ENCODE measurements at places on chromosomes 16 and 17.

GRCh38 chr17:303168-303567, 49.4 kb downstream of the RPH3AL start:
- no peak for DNase-seq

DNA sequence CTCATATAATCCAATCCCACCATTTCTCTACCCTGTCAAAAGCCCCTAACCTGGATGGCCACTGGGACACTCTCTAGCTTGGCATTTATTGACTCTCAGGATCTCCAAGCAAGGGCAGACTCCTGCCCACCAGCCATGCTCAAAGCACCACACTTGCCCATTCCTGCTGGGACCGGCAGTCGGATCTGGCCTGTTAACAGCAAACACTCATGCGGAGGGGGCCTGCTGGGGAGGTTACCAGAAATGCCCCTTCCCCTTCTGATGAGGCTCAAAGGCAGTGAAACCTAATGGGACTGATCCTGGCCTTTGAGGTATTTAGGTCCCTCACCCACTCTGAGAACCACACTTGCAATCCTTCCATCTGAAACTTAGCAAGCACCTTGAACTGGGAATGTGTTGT, 6.5 kb upstream of the CCL1 start:
- no peak for DNase-seq

DNA sequence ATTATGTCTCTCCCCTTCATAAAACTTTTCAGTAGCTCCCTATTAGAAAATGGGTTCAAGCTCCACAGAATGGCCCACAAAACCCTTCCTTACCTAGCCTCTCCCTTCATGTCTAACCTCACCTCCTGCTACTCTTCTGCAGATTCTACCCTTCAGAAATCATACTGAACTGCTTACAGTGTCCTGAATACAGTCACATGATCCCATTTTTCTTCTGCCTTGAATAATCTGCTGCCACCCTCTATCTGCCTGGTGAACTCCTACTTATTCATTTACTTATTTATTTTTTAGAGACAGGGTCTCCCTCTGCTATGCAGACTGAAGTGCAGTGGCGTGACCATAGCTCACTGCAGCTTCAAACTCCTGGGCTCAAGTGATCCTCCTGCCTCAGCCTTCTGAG, 15.0 kb downstream of the LASP1NB start:
- no peak for DNase-seq

DNA sequence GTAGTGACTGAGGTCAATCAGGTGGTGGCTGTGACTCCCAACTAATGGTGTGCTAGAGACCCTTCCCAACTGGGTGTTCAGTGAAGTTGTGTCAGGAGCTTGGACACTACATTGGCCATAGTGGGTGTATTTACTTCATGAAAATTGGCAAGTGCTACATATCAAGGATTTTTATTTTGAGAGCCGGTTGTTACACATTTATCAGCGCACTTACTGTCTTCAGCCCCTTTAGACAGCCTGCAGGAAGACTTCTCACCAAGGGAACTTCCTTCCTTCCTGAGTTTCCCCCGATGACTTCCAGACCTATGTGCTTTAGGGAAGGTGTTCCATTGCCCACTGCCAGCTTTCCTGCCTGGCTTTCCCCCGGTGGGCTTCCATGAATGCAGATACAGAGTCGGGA, 261.2 kb downstream of the CBLN1 start:
- DNase-seq: no peak

DNA sequence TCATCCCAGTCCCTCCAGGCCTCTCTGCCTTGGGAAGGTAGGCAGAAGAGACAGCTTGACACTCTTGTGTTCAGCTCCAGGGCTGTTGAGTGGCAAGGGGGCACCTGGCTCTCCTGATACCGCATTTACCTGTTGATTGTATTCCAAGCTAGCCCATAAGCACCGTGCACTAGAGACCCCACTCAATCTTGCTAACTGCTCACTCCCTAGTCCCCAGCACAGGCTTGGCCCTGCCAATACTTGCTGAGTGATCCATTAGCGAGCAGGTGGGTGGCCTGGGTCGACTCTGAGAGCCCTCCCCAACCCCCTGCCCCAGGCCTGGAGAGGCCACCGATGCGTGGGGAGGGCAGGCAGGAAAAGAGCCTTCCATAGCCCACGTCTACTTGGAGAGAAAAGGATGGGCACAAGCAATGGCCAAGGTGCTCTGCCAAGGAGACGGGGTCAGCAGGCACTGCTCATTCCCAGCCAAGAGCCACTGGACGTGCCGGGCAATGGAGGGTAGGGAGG, 29.5 kb downstream of the FA2H start:
- DNase-seq: no peak

DNA sequence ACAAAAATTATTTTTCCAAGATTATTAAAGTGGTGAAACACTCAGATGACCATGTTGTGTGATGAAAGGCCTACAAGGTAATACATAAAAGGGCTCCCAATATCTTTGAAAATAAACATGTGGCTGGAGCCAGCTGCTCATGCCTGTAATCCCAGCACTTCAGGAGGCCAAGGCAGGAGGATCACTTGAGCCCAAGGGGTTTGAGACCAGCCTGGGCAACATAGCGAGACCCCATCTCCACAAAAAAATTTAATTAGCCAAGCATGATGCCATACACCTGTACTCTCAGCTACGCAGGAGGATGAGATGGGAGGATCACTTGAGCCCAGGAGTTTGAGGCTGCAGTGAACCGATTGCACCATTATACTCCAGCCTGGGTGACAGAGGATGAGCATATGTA, 26.8 kb downstream of the SIAH1 start:
- no peak for DNase-seq

GRCh38 chr16:5024632-5025031, 9.1 kb downstream of the NAGPA start:
- no peak for DNase-seq
